ENCODE measurements at places on chromosomes 16 and 17.
A peak's percentile ranks its signal among the peaks of the same experiment; 100 is the strongest.

- peaks cover 9% of the 10 kb centered on the region for H3K4me1 ChIP-seq
- H3K27me3 ChIP-seq: no peaks in the 10 kb centered on the region
- DNase-seq: peak; percentile 100
Observed at GRCh38 chr17:16438557-16439302, 23.4 kb downstream of the TRPV2 start.

GRCh38 chr17:44672479-44673093 lies 16.3 kb downstream of the MEIOC start:
- H3K36me3 ChIP-seq: no peaks in the 10 kb centered on the region
- H3K4me1 ChIP-seq: no peaks in the 10 kb centered on the region
- no peak overlapping the region for H3K27ac ChIP-seq
- no peaks in the 10 kb centered on the region for H3K27me3 ChIP-seq

DNA sequence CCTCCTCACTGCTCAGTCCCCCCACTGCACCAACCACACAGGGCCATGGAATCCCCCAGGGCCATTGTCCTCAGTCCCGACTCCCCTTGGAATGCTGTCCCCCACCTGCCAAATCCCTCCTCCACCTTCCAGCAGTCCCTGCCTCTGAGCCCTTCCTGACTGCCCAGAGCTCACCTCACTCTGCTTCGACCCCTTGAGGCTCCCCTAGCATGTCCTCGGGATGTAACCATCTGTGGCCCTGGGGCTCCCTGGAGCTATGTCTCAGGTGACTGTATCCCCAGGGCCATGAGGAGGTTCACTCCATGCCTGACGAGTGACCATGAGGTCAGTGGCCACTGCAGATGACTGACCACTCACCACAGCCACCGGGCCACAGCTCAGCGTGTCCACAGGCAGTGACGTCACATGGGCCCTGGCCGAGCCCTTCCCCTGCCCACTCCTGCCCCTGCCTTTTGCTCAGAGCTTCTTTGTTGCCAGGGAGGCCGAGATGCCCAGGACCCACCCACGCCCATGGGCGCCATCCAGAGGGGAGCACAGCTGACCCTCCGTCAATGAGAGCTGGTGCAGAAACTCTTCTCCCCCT lies 7.7 kb upstream of the PIEZO1 start:
- H3K36me3 ChIP-seq: no peaks in the 10 kb centered on the region
- no peaks in the 10 kb centered on the region for H3K4me1 ChIP-seq
- no peaks in the 10 kb centered on the region for H3K27me3 ChIP-seq
- no peak overlapping the region for H3K4me3 ChIP-seq

- no peak overlapping the region for H3K27ac ChIP-seq
- H3K27me3 ChIP-seq: no peaks in the 10 kb centered on the region
- no peak overlapping the region for H3K4me3 ChIP-seq
- H3K4me1 ChIP-seq: no peaks in the 10 kb centered on the region
- no peaks in the 10 kb centered on the region for H3K36me3 ChIP-seq
Observed at GRCh38 chr16:27792486-27793248, 242.7 kb downstream of the KATNIP start.

DNA sequence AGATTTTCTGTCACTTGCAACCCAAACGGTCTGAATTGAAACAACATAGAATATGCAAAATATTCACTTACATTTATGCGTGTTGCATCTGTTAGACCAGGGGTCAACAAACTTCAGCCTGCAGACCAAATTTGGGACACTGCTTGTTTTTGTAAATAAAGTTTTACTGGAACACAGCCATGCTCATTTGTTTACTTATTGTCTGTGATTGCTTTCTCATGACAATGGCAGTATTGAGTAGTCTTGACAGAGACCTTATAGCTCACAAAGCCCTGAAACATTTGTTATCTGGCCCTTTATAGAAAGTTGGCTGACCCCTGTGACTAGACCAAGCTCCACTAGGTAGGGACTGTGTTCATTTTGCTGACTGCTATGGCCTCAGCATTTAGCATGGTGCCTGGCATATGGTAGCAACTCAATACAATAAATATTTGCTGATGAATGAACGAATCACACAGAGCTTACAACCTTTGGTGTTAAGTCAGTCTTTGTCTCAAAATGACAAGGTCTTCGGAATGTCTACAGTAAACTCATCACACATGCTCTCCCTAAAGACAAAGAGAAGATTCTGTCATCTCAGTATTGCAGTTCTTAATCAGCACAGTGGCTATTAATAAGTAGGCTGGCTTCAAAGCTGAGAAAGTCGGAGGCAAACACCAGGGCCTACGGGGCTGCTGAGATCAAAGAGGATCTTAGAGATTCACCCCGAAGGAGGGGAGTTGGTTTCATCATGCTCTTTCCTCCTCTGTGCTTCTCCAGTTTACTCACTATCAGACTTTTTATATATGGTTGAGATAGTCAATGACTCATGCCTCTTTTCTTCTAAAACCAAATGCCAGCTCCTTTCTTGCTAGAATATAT lies 95.2 kb upstream of the AXIN2 start:
- peaks cover 2% of the 10 kb centered on the region for H3K4me1 ChIP-seq
- H3K27ac ChIP-seq: no peak overlapping the region
- no peak overlapping the region for H3K4me3 ChIP-seq
- no peaks in the 10 kb centered on the region for H3K36me3 ChIP-seq
- DNase-seq: no peak

DNA sequence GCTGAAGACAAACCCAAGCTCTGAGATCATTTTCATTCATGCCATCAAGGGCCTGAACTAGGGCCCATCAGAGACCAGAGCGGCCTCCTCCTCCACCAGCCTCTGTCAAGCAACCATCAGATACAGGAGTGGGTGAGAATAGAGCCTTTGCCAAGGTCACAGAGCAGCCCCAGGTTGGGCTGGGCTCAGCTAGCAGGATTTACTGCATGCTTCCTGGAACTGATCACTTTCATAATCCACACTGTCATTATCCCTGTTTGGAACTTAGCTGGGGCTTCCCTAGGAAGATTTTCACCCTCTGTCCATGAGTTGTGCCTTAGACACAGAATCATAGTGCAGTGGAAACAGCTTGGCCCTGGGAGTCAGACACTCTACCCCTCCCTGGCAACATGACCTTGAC lies 5.1 kb downstream of the MT4 start:
- H3K36me3 ChIP-seq: no peaks in the 10 kb centered on the region
- no peak for DNase-seq
- H3K4me1 ChIP-seq: no peaks in the 10 kb centered on the region

DNA sequence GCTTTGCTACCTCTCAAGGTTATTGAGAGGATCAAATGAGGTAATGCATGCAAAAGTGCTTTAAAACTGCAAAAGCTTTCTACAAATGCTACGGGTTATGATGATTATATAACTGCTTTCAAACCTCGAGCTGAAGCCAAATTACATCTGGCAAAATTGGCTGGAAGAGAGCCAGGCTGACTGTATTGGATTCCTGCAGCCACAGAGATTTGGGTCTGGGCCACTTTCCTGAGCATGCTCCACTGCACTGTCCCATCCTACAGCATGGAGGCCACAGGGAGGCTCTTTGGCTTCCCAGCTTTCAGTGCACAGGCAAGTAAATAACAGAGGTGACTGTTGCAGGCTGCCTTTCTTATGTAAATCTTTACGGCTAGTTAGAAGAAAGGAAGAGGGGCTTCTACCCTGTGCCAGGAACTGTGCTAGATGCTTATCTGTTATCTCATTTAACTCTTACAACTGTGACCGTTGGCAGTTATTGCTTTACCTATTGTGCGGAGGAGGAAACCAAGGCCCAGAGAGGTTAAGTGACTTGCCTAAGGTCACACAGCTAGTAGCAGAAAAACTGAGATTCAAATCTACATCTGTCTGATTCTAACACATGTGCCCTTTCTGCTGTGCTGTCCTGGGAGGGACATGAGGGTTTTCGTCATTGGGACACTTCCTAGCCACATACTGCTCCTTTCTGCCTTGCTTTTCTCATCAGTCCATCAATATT lies 121.8 kb downstream of the SPACA3 start:
- peaks cover 9% of the 10 kb centered on the region for H3K27me3 ChIP-seq
- no peaks in the 10 kb centered on the region for H3K36me3 ChIP-seq
- no peak overlapping the region for H3K27ac ChIP-seq
- no peak for DNase-seq
- no peaks in the 10 kb centered on the region for H3K4me1 ChIP-seq
- no peak overlapping the region for H3K4me3 ChIP-seq

DNA sequence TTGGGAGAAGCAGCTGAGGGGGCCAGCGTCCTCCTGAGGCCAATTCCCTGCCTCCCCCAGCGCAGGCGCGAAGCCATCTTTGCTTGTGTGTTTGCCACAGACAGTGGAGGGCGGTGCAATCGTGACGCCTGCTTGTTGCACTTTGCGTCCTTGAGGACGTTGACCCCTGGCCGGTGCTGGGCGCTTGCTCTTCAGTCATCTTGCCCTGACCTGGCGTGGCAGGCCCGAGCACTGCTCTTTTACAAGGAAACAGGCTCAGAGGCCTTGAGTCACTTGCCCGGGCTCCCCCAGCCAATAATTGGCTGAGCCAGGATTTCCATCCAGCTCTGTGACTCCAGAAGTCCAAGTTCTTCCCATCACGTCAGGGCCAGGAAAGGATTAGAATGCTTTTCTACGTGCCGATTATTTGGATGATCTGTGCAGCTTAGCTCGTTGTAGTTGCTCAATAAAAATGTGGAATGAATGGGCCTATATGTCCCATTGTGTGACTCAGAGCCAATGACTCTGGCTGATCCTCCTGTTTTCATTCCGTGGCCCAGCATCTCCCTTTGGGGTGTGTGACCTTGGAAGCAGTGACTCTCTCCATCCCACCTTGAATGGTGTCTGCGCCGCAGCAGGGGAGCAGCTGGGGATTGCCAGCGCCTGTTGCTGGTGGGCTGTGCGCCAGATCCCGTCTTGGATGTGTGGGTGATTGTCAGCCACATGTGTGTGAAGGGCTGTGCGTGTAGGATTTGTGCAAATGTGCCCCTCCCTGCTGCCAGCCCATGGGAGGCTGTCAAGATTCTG lies 214.1 kb downstream of the SEC14L1 start:
- H3K4me3 ChIP-seq: no peak overlapping the region
- no peak overlapping the region for H3K27ac ChIP-seq
- H3K27me3 ChIP-seq: no peaks in the 10 kb centered on the region
- H3K4me1 ChIP-seq: no peaks in the 10 kb centered on the region
- DNase-seq: no peak

DNA sequence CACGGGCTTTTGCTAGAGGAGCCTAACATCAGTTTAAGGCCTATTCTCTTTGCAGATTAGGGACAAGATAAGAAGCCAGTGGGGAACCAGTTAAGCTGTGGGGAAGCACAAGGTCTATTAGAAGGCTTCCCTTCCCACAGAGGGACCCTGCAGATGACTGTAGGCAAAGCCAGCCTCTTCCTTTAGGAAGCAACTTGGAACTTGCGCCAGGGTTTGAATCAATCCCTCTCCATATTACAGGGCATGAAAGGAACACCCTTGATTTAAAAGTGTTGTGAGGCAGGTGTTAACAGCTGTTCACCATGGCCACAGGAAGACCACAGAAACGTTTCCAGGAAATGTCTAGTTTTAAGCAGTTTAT lies 77.3 kb downstream of the RPTOR start:
- H3K27ac ChIP-seq: no peak overlapping the region
- peak; percentile 81 for DNase-seq
- H3K4me3 ChIP-seq: peak overlapping the region; percentile 32
- no peaks in the 10 kb centered on the region for H3K27me3 ChIP-seq
- H3K4me1 ChIP-seq: peaks cover 15% of the 10 kb centered on the region

- H3K4me3 ChIP-seq: no peak overlapping the region
- H3K27ac ChIP-seq: no peak overlapping the region
- H3K27me3 ChIP-seq: no peaks in the 10 kb centered on the region
- H3K4me1 ChIP-seq: no peaks in the 10 kb centered on the region
- no peak for DNase-seq
Observed at GRCh38 chr17:50459756-50460155, 8.9 kb downstream of the CHAD start.

Data from endodermal cell (in vitro differentiated cells).